Iris pigment epithelial cell (primary cell): ENCODE measurements at places on chromosomes 13 and 19.
A peak's percentile ranks its signal among the peaks of the same experiment; 100 is the strongest.

GRCh38 chr19:31671411-31672035, 322.3 kb upstream of the TSHZ3 start:
- DNase-seq, result no peak

GRCh38 chr13:46343279-46343994, 43.6 kb downstream of the RUBCNL start:
- DNase-seq, result no peak

GRCh38 chr13:25095851-25096453, at the start of gene PABPC3:
Gene PABPC3, plus strand, starts transcription at chr13:25096136. Its CDS starts 63 bp downstream, at chr13:25096199.
- peak; percentile 2 for DNase-seq

- no peak for DNase-seq
These were observed 191.0 kb upstream of the SOX1 start for GRCh38 chr13:111875915-111876314.

DNA sequence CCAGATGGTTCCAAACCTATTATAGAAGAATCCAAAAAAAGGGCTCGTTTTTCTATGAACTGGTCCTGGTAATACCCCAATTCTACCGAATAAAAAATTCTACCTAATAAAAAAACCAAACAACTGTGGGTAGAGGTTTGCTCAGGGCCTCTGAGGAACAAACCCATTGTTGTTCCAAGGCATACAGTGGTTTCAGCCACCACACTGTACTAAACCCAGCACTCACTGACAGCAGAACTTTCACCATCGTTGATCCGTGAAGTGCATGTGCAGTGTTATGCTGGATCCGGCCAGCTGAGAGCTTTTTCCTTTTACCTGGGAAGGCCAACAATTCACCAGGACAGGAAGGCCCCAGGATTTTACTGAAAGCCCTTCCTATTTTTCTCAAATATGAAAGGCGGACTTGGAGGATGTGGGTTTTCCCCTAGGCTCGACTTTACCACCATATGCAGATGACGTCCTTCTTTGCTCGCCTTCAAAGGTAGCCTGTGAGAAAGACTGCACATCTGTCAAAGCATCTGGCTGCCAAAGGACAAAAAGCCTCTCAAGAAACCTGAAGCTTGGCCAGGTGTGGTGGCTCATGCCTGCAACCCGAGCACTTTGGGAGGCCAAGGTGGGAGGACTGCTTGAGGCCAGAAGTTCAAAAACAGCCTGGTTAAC, 7.2 kb upstream of the PABPC3 start:
- DNase-seq, result no peak

- peak; percentile 28 for DNase-seq
These were observed 12.2 kb downstream of the UPF1 start for GRCh38 chr19:18843960-18844359.
